ENCODE measurements at places on chromosomes 11 and 22.
A peak's percentile ranks its signal among the peaks of the same experiment; 100 is the strongest.

DNA sequence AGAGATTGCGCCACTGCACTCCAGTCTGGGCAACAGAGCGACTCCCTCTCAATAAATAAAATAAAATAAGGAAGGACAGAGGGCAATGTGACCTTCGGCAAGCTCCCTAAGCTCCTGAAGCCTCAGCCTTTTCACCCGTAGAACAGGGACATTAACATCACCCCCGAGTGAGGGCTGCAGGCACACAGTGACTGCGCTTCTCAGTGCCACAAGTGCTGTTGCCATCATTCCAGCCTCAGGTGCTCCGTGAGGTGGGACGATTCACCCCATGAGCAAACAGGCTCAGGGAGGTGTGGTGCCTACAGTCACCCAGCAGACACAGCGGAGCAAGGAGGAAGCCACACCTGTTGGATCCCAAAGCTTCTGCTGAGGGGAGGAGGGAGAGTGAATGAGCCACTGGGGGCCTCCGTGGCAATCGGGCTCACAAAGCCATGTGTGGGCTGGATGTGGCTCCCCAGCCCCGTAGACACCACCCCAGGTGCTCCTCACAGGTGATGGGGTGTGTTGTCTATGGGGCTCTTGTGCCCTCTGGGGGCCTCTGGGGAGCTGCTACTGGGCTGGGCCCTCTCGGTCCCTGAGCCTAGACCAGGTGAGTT, 9.1 kb upstream of the TCF20 start:
- no peak for DNase-seq

DNA sequence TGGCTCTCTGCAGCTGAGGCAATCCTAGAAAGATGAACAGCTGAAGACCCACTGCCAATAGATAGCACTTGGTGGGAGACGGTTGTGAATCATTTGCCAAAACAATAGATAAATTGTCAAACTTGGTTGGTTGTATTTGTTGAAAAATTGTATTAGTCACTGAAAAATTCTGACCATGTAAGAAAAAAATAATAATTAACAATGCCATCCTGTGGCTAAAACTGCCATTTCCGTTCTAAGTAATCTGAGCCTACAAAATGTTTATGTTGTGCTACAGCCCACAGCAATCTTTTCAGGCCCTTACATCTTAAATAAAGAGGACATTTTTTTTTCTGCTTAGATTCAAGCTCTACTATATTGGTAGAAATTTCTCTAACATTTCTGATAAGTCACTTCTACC, 103.2 kb upstream of the ANO3 start:
- no peak for DNase-seq

DNA sequence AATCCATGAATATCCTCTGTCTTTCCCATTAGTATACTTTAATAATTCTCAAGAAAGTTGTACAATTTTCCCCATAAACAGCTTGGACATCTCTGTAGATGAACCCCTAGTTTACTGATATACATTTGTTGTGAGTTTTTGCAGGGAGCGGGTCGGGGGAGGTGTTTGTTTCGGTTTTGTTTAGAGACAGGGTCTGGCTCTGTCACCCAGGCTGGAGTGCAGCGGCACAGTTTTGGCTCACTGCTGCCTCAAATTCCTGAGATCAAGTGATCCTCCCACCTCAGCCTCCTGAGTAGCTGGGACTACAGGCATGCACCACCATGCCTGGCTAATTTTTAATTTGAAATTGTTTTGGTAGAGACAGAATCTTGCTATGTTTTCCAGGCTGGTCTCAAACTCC, 57.6 kb downstream of the IGLL5 start:
- no peak for DNase-seq

GRCh38 chr22:36991206-36991605, 28.0 kb downstream of the TST start:
- DNase-seq, result no peak

GRCh38 chr11:313787-314553, at the start of gene IFITM1:
IFITM1 (plus strand) TSS chr11:314040; CDS start chr11:314171, 131 bp downstream.
- peak; percentile 45 for DNase-seq

GRCh38 chr11:117547195-117547850, 219.7 kb downstream of the CEP164 start:
- no peak for DNase-seq

- no peak for DNase-seq
Measured at GRCh38 chr11:100827934-100828661, 141.0 kb downstream of the ARHGAP42 start.

GRCh38 chr11:85752890-85753581, 57.9 kb downstream of the SYTL2 start:
- DNase-seq, result peak; percentile 77

- DNase-seq, result no peak
Measured at GRCh38 chr22:31340360-31340759, 5.8 kb downstream of the PATZ1 start.

- no peak for DNase-seq
Measured at GRCh38 chr11:72975778-72976521, 161.7 kb downstream of the ATG16L2 start.

GRCh38 chr11:85768473-85769146, 42.3 kb downstream of the SYTL2 start:
- DNase-seq, result no peak

GRCh38 chr11:116215471-116216113, 557.2 kb downstream of the BUD13 start:
- DNase-seq, result no peak

GRCh38 chr22:33034753-33035152, 23.4 kb downstream of the SYN3 start:
- no peak for DNase-seq

DNA sequence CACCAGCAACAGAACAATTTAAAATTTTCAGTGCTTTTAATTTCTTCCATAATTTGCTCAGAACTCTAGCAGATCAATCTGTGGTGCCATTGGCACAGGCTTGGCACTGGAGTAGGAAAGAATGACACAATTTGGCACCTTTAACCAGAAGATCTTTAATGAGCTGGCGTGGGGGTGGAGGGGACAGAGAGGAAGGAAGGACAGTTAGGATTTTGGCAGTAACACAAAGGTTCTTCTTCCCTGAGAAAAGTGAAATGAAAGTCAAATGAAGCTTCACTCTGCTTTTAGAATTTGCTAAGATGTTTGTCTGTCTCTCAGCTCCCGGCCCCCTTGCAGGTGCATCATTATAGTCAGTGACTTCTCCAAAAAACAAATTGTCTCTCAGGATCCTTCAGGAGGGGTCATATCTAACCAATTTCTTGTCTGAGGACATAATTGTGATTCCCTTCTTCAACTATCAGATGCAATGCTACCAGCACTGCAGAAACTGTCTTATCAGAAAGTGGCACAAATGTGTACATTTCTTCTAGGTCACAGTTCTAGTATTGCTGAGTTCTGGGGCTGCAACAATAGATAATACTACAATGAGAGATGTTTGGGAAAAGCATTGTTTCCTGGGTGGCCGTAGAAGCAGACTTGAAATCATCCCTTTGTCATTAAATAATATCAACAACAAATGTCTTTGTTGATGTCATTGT, 66.8 kb downstream of the CSTPP1 start:
- no peak for DNase-seq

DNA sequence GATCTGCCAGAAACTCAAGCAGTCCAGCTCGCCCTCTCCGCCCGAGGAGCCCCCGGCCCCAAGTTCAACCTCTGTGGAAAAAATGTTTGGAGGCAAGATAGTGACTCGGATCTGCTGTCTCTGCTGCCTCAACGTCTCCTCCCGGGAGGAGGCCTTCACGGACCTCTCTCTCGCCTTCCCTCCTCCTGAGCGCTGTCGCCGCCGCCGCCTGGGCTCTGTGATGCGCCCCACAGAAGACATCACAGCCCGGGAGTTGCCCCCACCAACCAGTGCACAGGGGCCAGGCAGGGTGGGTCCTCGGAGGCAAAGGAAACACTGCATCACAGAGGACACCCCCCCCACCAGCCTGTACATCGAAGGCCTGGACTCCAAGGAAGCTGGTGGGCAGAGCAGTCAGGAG, 20.8 kb downstream of the USP35 start:
- no peak for DNase-seq

DNA sequence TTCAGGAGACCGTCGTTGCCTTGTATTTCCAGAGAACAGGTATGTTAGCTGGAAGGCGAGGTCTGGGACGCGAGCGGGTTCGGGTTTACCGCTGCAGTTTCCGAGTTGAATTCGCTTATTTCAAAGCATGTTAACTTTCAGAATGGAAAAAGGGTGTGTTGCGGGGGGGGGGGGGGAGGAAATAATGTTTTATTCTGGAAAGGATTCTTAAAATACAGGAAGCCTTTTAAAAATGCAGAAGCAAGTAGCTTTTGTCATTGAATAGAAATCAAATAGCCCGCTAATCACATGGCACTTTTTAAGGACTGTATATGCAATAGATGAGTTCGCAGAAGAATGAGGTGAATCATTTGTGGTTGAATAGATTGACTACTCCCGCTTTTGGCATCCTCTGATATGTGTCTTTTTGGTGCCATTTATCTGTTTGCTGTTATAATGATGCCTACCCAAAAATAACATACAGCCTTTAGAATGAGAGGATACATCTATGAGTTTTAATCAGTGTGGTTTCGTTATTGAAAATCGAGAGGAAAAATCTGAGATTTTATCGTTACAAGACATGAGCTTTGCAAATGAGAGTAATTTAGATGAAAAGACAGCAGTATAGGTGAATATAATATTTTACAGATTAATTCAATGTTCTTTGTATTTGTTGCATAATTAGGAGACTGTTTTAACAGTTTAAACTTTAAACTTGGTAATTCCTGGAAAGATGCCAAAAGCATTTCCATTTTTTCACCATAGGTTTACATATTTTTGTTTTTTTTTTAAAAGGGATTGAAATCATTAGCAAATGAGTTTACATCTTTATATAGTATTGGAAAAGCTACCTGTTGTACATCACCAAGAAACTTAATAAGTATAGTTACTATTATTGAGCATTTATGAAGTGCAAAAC, 1.7 kb downstream of the PDE3B start:
- no peak for DNase-seq

DNA sequence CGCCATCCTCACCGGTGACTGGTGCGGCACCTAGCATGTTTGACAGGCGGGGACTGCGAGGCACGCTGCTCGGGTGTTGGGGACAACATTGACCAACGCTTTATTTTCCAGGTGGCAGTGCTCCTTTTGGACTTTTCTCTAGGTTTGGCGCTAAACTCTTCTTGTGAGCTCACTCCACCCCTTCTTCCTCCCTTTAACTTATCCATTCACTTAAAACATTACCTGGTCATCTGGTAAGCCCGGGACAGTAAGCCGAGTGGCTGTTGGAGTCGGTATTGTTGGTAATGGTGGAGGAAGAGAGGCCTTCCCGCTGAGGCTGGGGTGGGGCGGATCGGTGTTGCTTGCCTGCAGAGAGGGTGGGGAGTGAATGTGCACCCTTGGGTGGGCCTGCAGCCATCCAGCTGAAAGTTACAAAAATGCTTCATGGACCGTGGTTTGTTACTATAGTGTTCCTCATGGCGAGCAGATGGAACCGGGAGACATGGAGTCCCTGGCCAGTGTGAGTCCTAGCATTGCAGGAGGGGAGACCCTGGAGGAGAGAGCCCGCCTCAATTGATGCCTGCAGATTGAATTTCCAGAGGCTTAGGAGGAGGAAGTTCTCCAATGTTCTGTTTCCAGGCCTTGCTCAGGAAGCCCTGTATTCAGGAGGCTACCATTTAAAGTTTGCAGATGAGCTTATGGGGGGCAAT, 1.1 kb downstream of the NEAT1 start:
- DNase-seq, result no peak

- peak; percentile 49 for DNase-seq
Measured at GRCh38 chr11:17504330-17505107, 27.9 kb upstream of the ABCC8 start.

DNA sequence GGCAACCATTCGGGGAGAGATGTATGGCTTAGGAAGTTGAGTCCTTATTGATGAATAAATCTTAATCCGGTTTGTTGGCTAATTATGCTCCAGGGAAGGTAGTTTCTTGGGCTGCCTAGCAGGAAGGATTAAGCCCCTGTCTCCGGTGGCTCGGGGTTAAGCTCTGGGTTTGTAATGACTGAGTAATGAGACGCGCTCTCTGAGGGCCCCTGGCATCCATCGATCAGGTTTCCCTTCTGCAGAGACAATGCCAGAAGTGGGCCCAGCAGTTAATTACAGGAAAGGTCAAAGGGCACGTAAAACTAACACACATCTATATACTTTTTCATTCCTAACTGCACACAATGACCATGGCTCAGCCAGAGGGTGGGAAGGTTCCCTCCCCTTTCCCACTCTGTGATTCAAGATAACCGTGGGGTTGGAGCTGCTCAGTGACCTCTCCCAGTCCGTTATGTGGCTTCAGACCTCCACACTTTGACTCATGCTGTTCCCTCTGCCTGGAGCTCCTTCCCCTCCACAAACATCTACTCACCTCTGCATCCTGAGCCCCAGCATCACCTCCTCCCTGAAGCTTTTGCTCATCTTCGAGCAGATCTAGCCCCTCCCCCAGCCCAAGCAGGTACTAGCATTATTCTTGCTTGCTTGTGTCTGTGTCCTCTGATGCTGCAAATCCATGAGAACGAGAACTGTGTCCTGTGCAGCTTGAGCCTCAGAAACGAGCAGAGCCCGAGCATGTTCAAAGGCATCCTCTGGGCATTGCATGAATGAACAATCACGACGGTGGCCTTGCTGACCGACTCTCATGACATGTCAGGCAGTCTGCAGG, 16.6 kb downstream of the SCUBE1 start:
- no peak for DNase-seq

DNA sequence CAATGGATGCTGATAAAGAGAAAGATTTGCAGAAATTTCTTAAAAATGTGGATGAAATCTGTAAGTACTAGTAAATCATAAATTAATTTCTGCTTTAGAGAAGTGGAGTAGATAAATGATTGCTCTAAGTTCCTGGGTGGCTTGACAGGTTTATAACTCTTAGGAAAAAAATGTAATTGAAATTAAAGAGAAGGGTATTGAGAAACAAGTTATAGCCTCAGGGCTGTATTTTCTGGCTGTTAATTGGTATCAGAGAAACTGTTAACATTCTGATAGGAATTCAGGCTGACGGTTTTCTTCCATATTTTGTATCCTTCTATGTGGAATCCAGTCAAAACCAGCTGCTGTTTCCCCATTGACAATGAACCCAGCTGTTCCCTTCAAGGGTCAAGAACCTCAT, 1.9 kb downstream of the TTC12 start:
- DNase-seq, result no peak

DNA sequence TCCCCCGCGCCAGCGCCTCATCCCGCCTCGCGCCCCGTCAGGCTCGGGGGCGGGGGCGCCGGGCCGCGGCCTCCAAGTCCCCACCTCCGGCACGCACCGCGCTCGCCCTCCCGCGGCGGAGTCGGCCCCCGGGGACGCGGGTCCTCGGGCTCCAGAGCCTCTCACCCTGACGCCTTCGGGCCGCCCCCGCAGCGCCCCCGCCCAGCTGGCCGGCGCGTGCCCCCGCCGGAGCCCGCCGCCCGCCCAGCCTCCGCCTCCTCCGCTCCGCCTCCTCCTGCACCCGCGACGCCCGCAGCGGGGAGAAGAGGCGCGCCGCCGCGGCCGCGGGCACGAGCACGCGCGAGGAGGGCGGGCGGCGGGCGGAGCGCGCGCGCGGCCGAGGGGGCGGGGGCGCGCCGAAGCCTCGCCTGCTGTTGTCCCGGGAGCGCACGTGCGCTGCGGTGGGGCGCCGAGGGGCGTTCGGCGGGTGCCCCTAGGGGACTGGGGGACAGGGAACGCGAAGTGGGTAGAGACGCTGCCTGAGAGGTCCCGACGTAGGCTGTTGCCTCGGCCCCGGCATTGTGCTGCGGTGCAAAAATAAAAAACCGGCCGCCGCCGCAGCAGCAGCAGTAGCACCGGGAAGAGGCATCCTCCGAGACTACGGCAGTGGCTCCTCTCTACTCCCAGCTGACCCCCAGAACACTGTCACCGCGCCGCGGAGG, 87.4 kb upstream of the ARHGAP32 start:
- peak; percentile 57 for DNase-seq

- no peak for DNase-seq
Measured at GRCh38 chr11:14065681-14066080, 103.2 kb downstream of the SPON1 start.

All from activated T-helper 1 cell treated with Interleukin-2 at 50 U/mL for 16 hours (primary cell).